ENCODE measurements at places on chromosomes 6 and 20.

GRCh38 chr6:25329161-25329817 is 50.1 kb downstream of the CARMIL1 start:
- no peak for DNase-seq

DNA sequence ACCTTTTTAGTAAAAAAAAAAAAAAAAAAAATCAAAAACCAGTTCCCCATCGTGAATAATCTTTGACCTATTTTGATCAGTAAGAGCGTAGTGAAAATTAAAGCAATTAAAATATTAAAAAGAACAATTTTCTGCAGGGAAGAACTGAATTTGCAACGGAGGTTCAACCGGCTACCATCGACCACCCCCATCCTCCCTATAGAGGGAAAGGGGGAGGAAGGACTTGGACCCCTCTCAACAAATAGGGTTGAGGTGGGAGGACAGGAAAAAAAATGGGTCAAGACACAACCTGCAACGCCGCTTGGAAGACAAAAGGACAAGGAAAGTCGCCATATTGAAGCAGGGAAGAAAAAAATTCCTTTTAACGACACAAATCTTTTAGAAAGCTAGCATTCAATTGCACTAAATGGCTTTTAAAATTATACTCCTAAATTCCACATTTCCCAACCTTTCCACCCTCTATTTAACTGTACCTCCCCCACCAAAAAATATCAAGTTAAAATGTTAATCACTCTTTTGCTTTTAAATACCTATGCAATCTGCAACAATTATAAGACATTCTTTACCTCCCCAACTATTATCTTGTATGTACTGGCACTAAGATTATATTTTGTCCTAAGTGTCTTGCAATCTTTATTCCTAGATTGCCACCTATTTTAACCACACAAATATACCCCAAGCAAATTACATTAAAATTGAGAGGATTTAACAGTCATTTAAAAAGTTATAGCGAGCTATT is 1.7 kb downstream of the PPP1R10 start:
- peak; percentile 51 for DNase-seq

- no peak for DNase-seq
Measured at GRCh38 chr20:53013183-53013582, 41.0 kb downstream of the TSHZ2 start.

DNA sequence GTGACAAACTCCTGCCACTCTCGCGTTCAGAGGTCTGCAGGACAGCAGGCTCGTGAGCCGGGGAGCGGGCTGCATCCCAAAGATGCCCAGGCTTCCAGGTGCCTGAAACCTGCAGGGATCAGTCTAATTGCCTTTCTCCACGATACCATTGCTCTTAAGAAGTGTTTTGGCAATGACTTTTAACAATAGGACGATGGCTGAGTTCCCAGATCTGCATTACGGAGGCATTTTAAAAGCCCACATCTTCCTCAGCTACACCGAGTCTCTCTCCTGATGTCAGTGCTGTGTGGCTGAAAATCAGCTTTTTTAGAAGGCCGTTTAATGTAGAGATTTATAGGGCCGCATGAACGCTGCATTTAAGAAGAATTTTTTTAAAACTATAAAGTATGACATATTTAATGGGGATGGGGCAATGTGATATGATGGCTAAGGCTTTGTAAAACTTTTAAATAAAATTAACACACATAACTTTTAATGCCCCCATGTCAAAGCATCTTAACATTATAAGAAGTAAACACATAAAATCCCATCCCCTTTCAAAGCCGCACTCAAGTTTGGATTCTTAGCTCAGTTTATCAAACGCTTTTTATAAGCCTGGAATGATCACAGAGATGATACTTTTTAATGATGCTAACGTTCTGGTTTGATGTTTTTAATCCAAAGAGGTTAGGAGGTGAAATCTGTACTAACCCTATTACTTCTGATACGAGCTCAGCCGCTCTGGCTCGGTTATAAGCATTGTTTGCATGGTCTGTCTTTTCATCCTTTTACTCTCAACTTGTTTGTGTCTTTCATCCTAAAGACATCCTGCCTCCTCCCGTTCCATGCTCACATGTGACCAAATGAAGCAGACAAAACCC is 386.0 kb downstream of the SMOC2 start:
- DNase-seq = no peak

- no peak for DNase-seq
Measured at GRCh38 chr6:45569210-45569945, 191.6 kb upstream of the SUPT3H start.

DNA sequence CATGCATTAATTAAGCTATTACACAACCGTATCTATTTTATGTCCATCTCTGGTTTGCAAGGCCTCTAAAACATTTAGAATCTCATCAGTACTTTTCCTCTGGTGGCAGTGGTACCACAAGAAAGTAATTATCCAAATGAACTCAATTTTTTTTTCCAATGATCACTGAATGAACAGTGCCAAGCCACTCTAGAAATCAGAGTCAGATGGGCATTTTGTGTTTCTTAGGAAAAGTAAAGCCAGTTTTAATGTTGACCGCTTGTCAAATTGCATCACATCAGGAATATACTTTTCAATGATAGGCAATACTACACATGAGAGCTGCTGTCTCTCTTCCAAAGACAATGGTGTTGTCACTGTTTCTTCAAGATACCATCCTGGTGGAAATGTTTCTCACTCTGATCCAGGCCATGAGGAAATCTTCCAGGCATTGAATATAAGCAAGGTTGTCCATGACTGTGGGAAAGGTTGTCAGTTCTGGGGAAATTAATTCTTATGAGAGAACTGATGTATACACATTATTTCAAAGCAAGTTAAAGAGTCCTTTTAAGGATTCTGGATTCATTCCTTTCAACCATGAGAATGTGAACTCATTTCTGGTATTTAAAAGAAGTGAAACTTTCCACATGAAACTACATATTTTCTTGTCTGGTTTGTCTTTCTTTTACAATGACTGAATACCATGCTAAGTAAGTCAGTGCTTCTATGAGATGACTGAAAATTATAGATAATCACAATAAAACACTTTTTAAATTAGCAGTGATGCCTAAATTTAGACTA is 108.8 kb upstream of the TCF21 start:
- DNase-seq = no peak
